ENCODE measurements at places on chromosomes 5 and 9.

DNA sequence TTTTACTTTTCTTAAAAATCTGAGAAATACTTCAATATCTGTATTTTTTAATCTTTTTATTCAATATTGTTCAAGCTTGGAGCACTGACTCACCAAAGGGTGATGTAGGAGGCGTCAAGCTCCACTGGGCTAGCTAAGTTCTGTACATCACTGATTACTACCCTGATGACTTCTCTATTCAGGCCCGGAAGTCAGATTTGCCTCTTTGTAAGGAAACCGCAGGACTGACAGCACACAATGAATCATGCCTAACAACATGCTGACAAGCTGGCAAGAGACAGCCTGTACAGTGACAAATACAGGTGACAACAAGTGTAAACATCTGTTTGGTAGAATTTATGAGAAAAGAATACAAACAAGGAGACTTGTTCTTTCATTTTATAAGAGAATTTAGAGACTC is 627.9 kb upstream of the RORB start:
- peak; percentile 83 for DNase-seq

DNA sequence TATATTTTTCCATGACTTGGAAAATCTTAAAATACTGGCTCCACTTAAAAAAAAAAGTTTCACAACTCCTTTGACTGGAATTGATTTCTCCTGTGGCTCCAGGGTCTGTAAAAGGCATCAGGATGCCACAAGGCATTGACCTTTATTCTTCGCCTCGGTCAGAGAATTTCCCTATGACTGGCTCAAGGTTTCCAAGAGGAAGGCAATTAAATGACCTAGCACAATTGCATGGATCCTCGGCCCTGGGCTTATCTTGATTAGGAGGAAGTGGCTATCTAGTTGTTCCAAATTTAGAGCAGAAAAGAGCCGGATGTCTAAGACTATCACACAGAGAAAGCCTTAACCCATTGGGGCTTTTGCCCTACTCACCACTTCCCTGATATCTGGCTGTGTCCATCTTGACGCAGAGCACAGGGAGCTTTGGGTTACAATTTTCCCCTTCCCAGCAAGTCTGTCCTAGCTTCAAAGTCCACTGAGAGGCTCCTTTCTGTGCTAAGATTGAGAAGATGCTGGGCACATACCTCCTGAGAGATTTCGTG is 56.9 kb upstream of the COL15A1 start:
- no peak for DNase-seq

GRCh38 chr5:126253406-126253805 is 169.8 kb upstream of the GRAMD2B start:
- DNase-seq = no peak

GRCh38 chr5:67495072-67495471 is 298.5 kb upstream of the CD180 start:
- no peak for DNase-seq

DNA sequence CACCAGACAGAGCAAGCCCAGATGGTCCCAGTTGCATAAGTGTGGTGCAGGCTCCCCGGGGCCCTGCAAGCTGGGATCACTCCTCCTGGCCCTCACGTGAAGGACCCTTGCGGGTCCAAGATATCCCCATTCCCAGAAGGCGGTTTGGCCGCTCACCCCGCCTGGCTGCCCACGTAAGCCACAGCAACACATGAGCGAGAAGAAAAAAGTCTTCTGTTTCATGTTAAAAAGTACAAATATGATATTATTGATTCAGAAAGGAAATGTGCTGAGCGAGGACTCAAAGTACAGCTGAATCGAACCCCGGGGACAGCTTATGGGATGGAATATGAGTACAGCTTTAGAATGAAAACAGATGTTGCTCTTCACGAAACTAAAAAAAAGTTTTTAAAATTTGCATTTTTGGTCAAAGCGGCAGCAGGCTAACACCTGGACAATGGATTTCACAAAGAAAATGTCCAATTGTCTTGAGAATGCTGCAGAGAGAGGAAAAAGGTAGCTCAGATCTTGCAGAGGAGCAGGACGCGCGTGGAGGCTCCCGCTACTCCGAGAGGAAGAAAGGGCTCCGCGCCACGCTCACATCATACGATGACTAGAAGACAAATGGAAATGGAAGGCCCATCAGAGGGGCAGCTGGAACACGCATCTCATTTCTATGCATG is 427.6 kb downstream of the IRX1 start:
- DNase-seq = no peak

DNA sequence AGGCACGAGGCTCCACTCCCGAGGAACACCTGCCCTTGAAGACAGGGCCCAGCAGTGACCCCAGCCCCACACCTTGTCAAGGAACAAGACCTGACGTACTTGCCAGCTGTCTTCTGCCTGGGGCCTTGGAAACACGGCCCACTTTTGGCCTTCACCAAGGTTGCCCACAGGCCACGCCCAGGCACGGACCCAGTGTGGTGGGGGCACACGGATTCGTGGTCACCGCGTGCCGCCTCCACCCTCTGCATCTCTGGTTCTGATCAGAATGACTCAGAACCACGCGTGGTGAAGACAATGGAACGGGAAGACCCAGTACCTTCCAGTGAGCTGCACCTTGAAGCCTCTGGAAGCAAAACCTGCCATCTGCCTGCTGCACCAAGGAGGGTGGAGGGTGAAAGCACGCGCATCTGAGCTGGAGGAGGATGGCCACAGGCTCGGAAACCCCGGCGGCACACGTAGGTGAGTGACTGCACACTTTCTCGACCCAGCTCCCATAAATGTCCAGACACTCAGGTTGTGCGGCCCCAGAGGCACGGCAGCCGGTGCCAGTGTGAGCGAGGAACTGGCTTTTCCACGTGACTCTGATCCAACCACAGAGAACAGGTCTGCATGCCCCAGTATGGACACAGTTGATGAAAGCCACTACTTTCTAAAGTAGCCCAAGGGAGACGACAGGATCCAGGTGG is 36.5 kb downstream of the LPCAT1 start:
- DNase-seq = no peak

GRCh38 chr5:26881901-26882300 is 156.5 kb downstream of the CDH9 start:
- no peak for DNase-seq

- DNase-seq = no peak
Measured at GRCh38 chr5:62093976-62094375, 212.0 kb upstream of the KIF2A start.

- DNase-seq = no peak
Measured at GRCh38 chr5:77697692-77698091, 59.2 kb upstream of the OTP start.

DNA sequence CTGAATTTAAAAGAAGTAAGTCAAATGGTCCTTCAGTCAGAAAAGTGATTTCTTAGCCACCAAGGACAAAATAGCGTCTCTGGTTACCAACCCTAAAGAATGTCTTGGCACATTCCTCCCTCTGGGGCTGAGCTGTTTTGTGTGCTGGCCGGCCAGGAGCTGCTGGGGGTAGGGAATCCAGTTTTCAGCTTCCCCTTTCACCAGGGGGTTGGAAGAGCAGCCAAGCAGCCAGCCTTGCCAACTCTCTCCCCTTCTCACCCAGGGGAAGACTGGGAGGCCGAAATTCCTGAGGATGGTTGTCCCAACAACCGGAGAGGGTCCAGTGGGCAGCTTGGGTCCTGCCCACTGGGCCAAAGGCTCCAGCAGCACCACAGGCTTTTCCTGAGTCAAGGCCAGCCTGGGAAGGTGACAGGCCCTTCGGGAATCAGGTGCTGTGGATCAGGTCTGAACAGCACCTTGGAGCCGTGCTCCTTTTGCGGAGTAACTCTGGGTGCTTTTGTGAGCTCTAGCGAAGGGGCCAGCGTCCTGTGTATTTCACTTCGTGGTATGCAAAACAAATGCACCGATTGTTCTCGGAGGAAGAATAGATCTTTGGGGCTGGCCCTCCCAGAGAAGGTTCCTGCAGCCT is 4.2 kb downstream of the WWC1 start:
- DNase-seq = no peak

DNA sequence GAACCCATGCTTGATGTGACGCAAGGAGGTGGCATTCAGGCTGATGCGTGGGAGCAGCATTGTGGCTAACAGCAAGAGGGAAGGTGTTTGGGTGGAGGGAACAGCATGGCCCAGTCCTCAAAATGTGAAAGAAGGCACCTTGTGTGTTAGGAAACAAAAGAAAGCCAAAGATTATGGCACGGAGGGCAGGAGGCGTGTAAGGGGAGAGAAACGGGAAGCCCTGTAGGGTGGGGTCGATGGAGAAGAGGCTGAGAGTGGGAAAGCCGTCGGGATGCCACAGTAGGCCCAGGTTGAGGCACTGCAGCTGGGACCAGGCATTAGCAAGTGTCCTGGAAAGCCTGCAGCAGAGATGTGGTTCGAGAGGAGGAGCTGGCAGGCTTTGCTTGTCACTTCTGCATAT is 241.1 kb downstream of the GADD45G start:
- DNase-seq = no peak

- peak; percentile 99 for DNase-seq
Measured at GRCh38 chr5:131252824-131253171, 11.1 kb upstream of the CDC42SE2 start.

DNA sequence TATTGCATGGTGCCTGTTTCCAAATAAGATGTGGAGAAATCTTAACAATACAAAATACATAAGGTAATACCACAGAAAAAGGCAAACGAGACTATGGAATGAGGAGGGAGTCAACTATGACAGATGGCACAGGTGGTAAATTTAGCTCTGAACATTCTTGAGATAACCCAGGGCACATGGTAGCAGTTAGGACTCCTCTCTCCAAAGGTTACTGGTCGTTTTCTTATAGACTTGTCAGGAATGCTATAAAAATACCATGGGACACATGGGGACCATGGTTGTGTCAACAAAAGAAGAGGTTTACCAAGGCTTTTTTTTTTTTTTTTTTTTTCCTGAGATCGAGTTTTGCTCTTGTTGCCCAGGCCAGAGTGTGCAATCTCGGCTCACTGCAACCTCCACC is 209.4 kb upstream of the RFX3 start:
- DNase-seq = no peak

DNA sequence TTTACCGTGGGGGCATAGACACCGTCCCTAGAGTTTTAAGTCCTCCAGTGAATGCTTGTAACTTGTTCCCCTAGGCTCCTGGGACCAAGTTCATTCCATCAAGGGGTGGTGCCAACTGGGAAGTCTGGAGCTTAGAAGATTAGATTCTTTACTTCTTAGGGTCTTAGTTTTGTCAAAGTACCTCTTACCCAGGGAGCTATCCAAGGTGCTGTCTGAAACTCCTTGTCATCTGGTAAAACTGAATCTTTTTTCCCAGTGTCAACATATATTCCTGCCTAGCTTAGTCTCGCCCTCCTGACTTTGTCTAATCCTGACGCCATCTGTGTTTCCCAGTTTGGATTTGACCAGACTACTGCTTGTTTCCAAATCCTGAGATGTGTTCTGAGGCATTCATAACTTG is 41.6 kb downstream of the MAMDC2 start:
- DNase-seq = peak; percentile 17

GRCh38 chr5:175520321-175520720 is 42.0 kb downstream of the SFXN1 start:
- no peak for DNase-seq

DNA sequence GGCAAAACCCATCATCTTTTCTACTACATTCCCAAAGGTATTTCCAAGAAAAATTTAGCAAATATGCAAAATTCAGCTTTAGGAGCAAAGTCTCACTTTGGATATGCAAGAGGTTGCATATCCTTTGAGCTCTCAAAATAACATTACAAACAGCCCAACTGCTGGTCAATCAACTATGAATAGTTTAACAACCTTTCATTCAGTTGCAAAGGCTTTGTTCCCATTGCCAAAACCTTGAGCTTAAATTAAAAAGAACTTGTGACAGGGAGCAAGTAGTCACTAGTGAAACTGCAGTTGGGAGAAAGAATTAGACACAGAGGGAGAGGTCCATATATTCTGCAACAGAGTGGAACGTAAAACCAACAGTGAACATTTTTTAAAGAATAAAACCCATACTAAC is 8.8 kb downstream of the ZNF608 start:
- DNase-seq = no peak

DNA sequence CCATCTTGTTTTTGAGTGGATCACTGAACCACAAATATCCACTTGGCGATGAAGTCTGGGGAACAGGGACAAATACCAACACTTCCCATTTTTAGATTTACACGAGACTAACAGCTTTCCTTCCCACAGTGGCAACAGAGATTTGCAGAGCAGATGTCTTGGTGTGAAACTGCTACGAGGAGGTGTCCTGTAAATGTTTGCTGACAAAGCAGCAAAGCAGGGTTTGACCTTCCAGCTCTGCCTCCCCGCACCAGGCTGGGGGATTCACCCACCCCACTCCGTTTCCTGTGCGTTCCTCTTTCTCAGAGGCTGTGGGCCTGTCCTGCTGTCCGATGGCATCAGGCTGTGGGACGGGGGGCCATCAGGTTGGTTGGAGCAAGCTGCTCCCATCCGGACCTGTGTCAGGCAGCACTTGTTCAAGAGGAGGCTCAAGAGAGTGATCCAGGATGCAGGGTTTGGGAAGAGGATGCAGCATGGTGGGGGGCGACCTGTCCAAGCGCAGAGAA is 693 bp upstream of the RGS3 start:
- DNase-seq = no peak

- no peak for DNase-seq
Measured at GRCh38 chr5:168991311-168991710, 309.6 kb downstream of the SLIT3 start.

GRCh38 chr5:158429564-158429963 is 570.6 kb upstream of the CLINT1 start:
- no peak for DNase-seq

Measured in Kasumi-1 (cell line).